IPS DF 6.9 (cell line): ENCODE measurements at places on chromosomes 12 and 14.
A peak's percentile ranks its signal among the peaks of the same experiment; 100 is the strongest.

DNA sequence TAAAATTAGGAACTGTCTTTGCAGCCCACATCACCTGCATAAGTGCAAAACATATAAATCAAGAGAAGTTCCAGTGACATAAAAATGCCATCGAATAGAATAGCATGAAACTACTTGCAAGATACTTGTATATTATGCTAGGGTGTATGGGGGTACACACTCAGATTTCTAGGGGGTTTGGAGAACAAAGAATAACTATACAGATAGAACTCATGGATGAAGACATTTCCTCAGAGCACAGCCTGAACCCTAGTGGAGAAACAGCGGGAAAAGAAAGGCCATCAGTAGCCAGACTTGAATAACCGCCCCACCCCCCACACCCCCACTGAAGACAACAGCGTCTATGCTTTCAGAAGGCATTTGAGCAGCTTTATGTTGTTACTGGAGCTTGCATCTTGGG is 425.8 kb downstream of the NPAS3 start:
- no peaks in the 10 kb centered on the region for H3K36me3 ChIP-seq
- H3K4me1 ChIP-seq = peaks cover 5% of the 10 kb centered on the region; the same call in 1 of the 2 replicates
- no peak overlapping the region for H3K4me3 ChIP-seq

DNA sequence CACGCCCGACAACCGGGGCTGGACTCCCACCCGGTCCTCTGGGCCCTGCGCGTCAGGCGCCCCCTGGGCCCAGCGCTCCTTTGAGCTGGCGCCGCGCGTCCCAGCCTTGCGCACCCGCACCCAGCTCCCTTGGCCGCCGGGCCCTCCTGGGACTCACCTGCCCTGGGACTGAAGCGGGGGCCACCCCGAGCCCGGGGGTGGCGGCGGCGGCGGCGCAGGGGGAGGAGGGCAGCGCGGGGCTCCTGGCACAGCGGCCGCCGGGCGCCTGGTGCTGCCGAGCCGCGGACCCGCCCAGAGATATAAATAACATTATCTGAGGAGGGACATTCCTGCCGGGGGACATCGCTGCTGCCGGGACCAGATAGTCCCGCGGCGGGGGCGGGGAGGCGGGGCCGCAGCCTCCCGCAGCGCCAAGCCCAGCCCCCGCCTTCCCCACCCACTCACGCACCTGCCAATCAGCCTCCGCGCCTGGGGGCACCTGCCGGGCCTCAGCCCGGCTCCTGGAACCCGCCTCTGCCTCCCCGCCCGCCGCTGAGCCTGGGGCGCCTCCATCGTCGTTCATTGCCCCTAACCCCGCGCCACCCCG is at the start of gene SPTB:
Gene SPTB (minus strand): TSS at position 273 of the 586 bp plus-strand sequence. CDS start 56,813 bp downstream, outside the sequence.
- no peak for DNase-seq
- peak within 1 kb of the TSS; percentile 73; the same call in 1 of the 2 replicates for H3K4me3 ChIP-seq
- H3K27ac ChIP-seq = no peak within 1 kb of the TSS

GRCh38 chr12:47207340-47207717 is 127.6 kb upstream of the AMIGO2 start:
- no peak overlapping the region for H3K4me3 ChIP-seq
- DNase-seq = no peak
- no peaks in the 10 kb centered on the region for H3K36me3 ChIP-seq
- no peaks in the 10 kb centered on the region for H3K27me3 ChIP-seq

GRCh38 chr14:72603639-72604038 is 290.3 kb downstream of the DPF3 start:
- no peak overlapping the region for H3K4me3 ChIP-seq
- H3K4me1 ChIP-seq = peaks cover 6% of the 10 kb centered on the region
- H3K36me3 ChIP-seq = no peaks in the 10 kb centered on the region
- no peak for DNase-seq
- no peaks in the 10 kb centered on the region for H3K27me3 ChIP-seq

GRCh38 chr12:129540249-129540648 is 363.6 kb downstream of the TMEM132D start:
- no peaks in the 10 kb centered on the region for H3K36me3 ChIP-seq
- no peaks in the 10 kb centered on the region for H3K27me3 ChIP-seq
